ENCODE measurements at places on chromosomes 12 and 14.

DNA sequence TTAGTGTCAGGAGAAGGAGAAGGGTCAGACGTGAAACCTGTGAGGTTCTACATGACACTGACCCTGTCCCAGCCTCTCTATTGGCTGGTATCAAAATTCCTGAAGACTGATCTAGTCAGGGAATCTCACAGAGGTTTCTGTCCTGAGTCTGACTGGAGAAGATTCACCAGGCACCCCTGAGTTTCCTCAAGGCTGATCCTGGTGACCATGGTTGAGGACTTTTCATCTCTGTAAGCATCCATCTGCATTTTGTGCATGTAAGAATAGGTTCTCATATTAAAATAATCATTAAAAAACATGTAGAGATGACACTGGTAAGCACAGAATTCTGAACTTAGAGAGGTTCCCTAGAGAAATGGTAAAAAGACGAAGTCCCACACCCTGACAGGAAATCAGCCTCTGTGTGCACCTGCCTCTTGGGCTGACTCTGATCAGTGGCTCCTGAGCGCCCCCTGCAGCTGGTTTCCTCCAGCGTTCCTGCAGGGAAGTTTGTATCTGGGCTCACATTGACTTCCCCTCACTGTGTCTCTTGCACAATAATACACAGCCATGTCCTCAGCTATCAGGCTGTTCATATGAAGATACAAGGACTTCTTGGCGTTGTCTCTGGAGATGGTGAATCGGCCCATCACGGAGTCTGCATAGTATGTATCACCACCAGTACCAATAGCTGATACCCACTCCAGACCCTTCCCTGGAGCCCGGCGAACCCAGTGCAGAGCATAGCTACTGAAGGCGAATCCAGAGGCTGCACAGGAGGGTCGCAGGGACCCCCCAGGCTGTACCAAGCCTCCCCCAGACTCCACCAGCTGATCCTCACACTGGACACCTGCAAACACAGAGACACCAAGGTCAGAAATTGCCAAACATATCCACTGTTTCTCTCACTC is 991.9 kb downstream of the TMEM121 start:
- no peak for DNase-seq

GRCh38 chr12:54442099-54442498 is 23.0 kb upstream of the ITGA5 start:
- DNase-seq = no peak

- DNase-seq = no peak
Measured at GRCh38 chr12:8648576-8649205, 13.9 kb downstream of the MFAP5 start.

DNA sequence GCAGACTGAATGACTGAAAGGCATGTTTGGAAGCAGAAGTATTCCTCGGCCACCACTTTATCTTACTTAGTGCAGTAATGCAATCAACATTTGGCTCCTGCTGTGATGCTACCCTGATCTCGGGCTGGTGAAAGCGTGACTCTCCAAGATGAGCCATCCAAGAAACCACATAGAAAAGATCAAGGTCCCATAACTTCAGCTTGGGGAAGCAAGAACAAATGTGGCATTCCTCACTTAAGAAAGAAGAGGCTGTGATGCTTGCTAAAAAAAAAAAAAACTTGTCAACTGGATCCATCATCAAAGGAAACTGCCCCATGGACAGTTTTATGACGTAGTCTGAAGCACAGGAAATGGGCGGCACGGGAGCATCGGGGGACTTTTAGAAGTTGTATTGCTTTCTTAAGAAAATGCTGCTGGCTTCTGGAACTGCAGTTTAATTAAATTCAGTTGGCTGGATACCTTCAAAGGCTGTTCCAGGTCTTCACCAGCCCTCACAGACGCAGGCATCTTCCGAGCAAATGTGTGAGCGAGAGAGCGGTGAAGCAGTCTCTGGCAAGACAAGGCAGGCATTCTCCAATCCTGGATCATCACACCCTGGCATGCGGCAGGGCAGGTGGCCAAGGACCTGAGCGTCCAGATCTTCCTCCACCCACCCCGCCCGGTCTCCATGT is 38.2 kb upstream of the MAP1LC3B2 start:
- DNase-seq = no peak

DNA sequence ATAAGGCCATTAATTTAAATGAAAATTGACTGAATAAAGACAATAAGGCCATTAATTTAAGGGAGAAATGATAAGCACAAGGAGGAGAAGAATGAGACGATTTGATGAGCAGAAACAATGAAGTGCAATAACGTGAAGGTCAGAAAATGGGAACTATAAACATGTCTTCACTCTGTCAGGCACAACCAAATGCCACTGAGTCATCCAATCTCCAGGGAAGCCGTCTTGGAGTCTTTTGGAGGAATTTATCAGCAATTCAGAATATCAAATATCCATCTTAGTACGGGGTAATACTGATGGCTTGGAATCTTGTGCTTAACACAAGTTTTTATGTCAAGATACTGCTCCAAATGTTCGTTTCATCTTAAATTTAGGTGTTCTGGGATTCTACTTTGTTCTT is 159.9 kb downstream of the CAPZA3 start:
- DNase-seq = no peak

- no peak for DNase-seq
Measured at GRCh38 chr14:99129211-99129696, 142.7 kb downstream of the BCL11B start.

DNA sequence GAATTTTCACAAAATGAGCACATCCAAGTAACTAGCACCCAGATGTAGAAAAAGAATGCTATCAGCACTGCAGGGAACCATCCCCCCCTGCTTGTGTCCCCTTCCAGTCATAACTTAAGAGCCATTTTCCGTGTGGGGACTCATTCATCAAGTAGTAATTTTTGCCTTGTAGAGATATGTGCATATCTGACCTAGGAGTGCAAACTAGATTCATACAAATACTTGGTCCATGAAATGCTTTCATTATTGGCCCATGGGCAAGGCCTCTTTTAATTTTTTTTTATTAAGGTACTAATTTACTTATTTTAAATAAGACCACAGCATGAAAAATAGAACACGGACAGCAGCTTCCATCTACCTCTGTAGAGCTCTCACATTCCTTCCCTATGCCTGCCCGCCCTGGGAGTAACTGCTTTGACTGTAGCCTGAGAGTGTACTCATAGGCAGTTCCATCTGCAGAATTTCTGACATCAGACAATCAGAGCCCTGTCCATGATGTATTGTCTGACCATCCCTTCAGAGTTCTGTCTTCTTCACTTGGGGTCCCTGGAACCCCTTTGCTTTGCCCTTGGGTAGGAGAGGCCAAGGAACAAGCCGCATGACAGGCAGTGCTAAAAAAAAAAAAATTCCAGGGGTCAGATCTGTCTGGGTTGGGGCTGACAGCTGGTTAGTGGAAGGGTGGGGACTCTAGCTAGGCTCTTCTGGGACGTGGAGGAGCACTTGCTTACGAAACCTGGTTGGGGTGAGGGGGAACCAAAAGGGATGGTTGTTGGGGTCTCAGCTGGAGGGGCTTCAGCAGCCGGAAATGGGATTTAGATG is 131.7 kb downstream of the C12orf75 start:
- DNase-seq = no peak

GRCh38 chr14:97408503-97408902 is 611.3 kb downstream of the VRK1 start:
- no peak for DNase-seq
